Osteoblast (primary cell): ENCODE measurements at places on chromosomes 2 and 18. TPM values are rescaled to one million over a fixed set of nuclear protein-coding genes. Genes with fewer than 3 reads are reported as not detected.

CASP8 gene
- 19.4 and 23.2 TPM in 2 replicates for total RNA-seq

ZNF804A gene
- total RNA-seq, result under 0.01 TPM in 1 of 2 replicates, not detected in the other

BIRC6 gene
- total RNA-seq, result 144 and 146 TPM in 2 replicates

PSMG2 gene
- 94.5 and 114 TPM in 2 replicates for total RNA-seq

- no peak for DNase-seq
Observed at GRCh38 chr2:108905176-108905575, 83.8 kb downstream of the EDAR start.

GRCh38 chr2:65477590-65477989, 45.2 kb upstream of the SPRED2 start:
- DNase-seq, result peak; percentile 9

DNA sequence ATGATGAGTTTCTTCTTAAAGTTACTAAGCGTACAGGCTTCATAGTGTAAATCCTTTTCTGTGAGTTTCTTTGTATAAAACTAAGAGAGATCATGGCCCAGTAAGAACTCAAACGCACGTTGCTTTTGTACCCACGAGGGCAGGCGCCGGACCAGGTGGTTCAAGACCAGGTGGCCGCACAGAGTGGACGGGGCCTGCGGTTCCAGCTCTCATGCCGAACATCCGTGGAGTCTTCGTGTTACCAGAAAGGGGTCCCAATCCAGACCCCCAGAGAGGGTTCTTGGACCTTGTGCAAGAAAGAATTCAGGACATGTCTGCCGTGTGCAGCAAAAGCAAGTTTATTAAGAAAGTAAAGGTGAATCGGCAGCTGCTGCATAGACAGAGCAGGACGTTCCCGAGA, 53.0 kb downstream of the KCNG2 start:
- DNase-seq, result peak; percentile 34

DNA sequence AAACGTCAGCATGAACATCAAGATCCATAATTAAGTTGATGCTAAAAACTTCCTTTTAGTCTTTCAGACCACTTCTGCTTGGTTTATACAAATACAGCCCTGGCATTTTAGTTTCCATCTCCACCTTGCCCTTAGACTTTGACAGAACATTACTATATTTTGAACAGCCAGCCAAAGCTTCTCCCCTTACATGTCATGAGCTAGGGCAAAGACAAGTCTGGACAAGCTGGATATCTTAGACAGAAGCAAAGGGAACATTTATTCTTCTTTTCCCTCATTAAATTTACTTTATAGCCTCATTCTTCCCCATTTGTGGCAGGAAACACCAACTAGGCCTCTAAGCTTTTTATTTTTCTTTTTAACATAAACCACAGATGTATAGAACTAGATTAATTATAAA, 403.3 kb downstream of the SUCLG1 start:
- DNase-seq, result no peak

DNA sequence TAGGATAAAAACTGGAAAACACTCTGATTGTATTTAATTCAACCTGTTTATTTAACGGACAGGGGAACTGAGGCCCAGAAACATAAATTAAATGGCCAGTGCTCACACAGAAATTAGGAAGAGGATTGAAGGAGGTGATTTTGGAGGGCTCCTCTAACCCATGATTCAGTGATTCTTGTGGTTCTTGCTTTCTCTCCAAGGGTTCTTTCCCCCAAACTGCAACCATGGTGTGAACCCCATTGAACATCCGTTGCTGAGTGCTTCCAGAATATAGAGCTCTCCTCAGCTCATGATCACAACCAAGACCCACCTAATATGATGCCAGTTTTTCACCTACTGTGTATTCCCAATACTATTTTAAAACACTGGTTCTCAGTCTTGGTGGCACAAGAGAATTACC, 41.4 kb downstream of the BMP10 start:
- DNase-seq, result no peak

- DNase-seq, result peak; percentile 89
Observed at GRCh38 chr2:37322368-37322767, 2.3 kb downstream of the PRKD3 start.

DNA sequence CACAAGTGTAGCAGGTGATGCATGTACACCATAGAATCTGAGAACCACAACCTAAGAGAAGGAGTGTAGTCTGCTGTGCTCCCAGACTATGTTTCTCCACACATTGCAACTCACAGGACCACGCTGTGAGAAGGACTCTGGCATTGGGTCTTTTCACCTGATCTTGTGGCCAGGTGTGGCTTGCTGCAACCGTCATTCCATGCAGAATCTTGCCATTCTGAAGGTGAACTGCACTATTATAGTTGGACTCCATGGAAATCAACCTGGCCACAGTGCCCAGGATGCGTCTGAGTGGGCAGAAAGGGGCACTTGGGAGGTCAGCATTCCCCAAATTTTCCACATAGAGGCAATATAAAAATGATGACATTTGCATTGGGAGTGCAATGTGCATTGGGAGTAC, 122.2 kb downstream of the CAPN13 start:
- DNase-seq, result no peak

- DNase-seq, result no peak
Observed at GRCh38 chr2:148670773-148671172, 26.2 kb downstream of the EPC2 start.

DNA sequence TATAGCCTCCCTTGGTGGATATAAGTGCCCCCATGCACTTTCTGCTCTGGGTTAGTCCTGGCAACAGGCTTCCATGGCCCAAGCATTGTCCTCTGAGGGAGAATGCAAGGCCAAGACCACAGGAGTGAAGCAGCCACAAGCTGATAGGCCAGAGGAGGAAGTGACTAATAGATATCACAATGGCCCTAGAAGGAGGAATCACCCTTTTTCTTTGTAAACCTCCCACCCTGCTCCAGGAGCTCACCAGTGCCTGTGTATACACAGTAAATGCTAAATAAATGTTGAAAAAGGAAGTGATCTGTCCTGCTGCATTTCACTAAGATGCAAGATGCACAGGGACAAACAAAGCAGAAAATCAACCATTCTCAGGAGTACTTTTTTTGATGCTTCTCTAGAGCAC, 49.7 kb upstream of the ABCA12 start:
- DNase-seq, result no peak

DNA sequence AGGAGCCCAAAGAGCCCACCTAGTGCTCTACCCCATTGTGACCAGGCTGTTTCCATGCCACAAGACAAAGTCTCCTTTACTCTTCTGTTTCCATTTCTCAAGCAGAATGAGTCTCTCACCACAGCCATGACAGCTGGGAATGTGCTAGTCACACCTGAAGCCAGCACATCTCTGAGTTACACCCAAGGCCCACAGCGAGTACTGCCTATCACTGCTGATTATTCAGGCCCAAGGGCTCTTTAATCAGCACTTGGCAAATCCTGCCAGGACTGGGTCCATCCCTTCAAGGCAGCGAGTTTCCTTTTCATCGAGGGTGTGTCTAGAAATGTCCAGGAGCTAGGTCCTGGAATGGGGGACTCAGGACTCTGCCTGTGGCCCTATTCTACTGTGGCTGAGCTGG, 14.6 kb upstream of the PPP1R1C start:
- no peak for DNase-seq
